ENCODE measurements at places on chromosomes 4 and X. TPM values are rescaled to one million over a fixed set of nuclear protein-coding genes. Genes with fewer than 3 reads are reported as not detected.
A peak's percentile ranks its signal among the peaks of the same experiment; 100 is the strongest.

- no peaks in the 10 kb centered on the region for H3K27me3 ChIP-seq
- no peaks in the 10 kb centered on the region for H3K36me3 ChIP-seq
- no peak overlapping the region for H3K4me3 ChIP-seq
- no peak for DNase-seq
Observed at GRCh38 chrX:97622111-97622510, 738.4 kb downstream of the RPA4 start.

The FAM50A gene
- 41.1 TPM for total RNA-seq

DNA sequence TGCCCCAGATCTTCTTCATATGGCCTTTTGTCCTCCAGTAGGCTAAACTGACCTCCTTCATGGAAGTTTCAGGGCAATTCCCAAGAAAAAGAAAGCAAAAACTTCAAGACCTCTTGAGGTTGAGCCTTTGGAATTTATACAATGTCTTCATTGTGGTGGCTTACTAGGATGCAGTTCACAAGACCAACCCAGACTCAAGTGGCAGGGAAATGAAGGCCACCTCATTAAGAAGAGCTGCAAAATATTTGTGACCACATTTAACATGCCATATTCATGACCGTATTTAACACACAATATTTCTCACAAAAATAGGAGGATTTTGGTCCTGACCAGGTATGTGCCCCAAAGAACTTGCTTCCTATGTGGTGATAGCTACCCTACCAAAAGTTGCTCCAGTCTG is 605.5 kb upstream of the PITX2 start:
- H3K27me3 ChIP-seq: no peaks in the 10 kb centered on the region
- DNase-seq: no peak
- H3K4me3 ChIP-seq: no peak overlapping the region
- H3K36me3 ChIP-seq: no peaks in the 10 kb centered on the region
- H3K27ac ChIP-seq: no peak overlapping the region

- no peak for DNase-seq
- H3K4me3 ChIP-seq: no peak overlapping the region
- no peak overlapping the region for H3K27ac ChIP-seq
- no peaks in the 10 kb centered on the region for H3K36me3 ChIP-seq
- no peaks in the 10 kb centered on the region for H3K4me1 ChIP-seq
Observed at GRCh38 chrX:108811891-108812290, 75.5 kb upstream of the IRS4 start.

GRCh38 chr4:141132709-141133145 is 542 bp downstream of the RNF150 start:
- peaks cover 64% of the 10 kb centered on the region for H3K4me1 ChIP-seq
- H3K27me3 ChIP-seq: peaks cover 28% of the 10 kb centered on the region
- peak overlapping the region; percentile 94 for H3K4me3 ChIP-seq
- H3K36me3 ChIP-seq: no peaks in the 10 kb centered on the region

DNA sequence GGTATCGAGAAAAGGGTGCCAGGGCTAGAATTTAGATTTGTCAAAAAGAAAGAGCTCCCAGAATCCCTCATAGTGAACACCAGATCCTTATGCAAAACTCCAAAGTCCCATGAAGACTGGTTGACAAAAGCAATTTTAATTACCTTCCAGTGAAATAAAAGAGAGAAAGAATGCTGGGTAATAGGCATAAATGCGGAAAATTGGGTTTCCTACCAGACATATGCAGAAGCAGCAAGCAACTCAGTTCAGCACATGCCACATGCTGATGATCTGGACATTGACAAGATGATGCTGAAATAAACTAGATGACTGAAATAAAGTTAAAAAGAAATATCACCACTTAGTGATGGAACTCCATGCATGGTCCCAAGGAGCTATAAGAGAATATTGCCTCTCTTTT is 83.9 kb downstream of the KCNIP4 start:
- no peaks in the 10 kb centered on the region for H3K27me3 ChIP-seq
- no peaks in the 10 kb centered on the region for H3K4me1 ChIP-seq
- DNase-seq: no peak
- no peak overlapping the region for H3K4me3 ChIP-seq
- H3K36me3 ChIP-seq: no peaks in the 10 kb centered on the region

GRCh38 chrX:129115104-129115503 is 408.2 kb downstream of the SMARCA1 start:
- DNase-seq: no peak
- no peak overlapping the region for H3K4me3 ChIP-seq
- no peaks in the 10 kb centered on the region for H3K27me3 ChIP-seq
- H3K4me1 ChIP-seq: no peaks in the 10 kb centered on the region

DNA sequence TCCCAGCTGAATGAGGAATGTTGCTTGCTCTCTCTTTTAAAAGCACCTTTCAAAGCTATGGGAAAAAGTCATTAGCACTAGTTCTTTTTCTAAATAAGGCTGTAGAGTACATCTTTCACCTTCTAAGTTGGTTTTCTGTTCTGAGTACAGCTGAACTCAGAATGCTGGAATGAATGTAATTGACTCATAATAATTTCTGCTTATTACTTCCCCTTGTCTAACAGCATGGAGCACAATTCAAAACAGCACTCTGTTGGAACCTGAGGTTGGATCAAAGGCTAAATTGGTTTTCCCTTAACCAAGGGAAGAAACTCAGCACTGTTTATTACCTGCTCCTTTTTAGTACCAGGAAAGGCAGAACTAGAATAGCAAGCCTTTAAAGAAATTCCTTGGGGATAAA is 33.5 kb upstream of the CYP2U1 start:
- peaks cover 32% of the 10 kb centered on the region for H3K4me1 ChIP-seq
- H3K36me3 ChIP-seq: no peaks in the 10 kb centered on the region
- H3K4me3 ChIP-seq: no peak overlapping the region

The PTPN13 gene
- 3.8 TPM for total RNA-seq

The CDX4 gene
- total RNA-seq: not detected

- H3K27ac ChIP-seq: no peak overlapping the region
- H3K4me3 ChIP-seq: no peak overlapping the region
- H3K36me3 ChIP-seq: no peaks in the 10 kb centered on the region
- no peaks in the 10 kb centered on the region for H3K4me1 ChIP-seq
Observed at GRCh38 chrX:29662759-29663503, 552.4 kb upstream of the MAGEB2 start.

- no peak for DNase-seq
- no peak overlapping the region for H3K4me3 ChIP-seq
- H3K4me1 ChIP-seq: no peaks in the 10 kb centered on the region
- no peak overlapping the region for H3K27ac ChIP-seq
- no peaks in the 10 kb centered on the region for H3K36me3 ChIP-seq
- no peaks in the 10 kb centered on the region for H3K27me3 ChIP-seq
Observed at GRCh38 chrX:17456526-17456925, 81.5 kb downstream of the NHS start.

GRCh38 chrX:119008110-119008744 is 33.8 kb downstream of the LONRF3 start:
- H3K4me1 ChIP-seq: no peaks in the 10 kb centered on the region
- H3K27ac ChIP-seq: no peak overlapping the region
- no peak overlapping the region for H3K4me3 ChIP-seq
- no peak for DNase-seq
- peaks cover 12% of the 10 kb centered on the region for H3K36me3 ChIP-seq
- no peaks in the 10 kb centered on the region for H3K27me3 ChIP-seq

GRCh38 chrX:48940404-48940955 is 16.9 kb downstream of the OTUD5 start:
- H3K27ac ChIP-seq: no peak overlapping the region
- no peaks in the 10 kb centered on the region for H3K36me3 ChIP-seq
- H3K4me1 ChIP-seq: peaks cover 43% of the 10 kb centered on the region

The TREX2 gene
- total RNA-seq: not detected

DNA sequence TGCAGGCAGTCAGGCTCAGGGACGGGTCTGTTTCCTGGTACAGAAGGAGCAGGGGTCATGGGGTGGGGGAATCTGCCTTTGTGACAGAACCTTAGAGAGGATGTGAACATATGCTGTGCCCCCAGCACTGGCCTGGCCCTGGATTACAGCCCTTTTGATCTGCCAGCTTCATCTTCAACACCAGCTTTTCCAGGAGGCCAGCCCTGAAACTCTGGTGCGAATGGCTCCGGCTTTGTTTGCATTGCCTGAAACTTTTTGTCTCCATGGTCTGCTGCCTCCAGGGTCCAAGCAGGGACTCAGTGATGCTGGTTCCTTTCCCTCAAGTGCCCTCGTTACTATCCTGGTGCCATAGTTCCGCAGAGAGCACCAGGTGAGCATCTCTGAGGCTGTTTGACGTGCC is 2.1 kb downstream of the CNGA2 start:
- H3K27me3 ChIP-seq: no peaks in the 10 kb centered on the region
- H3K4me3 ChIP-seq: no peak overlapping the region
- H3K36me3 ChIP-seq: no peaks in the 10 kb centered on the region
- no peak overlapping the region for H3K27ac ChIP-seq
- no peak for DNase-seq
- no peaks in the 10 kb centered on the region for H3K4me1 ChIP-seq

- peak overlapping the region; percentile 78 for H3K4me3 ChIP-seq
- H3K4me1 ChIP-seq: peaks cover 20% of the 10 kb centered on the region
- peak overlapping the region; percentile 79 for H3K27ac ChIP-seq
Observed at GRCh38 chrX:48910926-48911411, 477 bp downstream of the SLC35A2 start.

The ALB gene
- total RNA-seq: not detected

- H3K36me3 ChIP-seq: no peaks in the 10 kb centered on the region
- DNase-seq: no peak
- no peak overlapping the region for H3K4me3 ChIP-seq
Observed at GRCh38 chr4:41181037-41181436, 33.3 kb downstream of the APBB2 start.

The QRFPR gene
- total RNA-seq: 0.25 TPM

DNA sequence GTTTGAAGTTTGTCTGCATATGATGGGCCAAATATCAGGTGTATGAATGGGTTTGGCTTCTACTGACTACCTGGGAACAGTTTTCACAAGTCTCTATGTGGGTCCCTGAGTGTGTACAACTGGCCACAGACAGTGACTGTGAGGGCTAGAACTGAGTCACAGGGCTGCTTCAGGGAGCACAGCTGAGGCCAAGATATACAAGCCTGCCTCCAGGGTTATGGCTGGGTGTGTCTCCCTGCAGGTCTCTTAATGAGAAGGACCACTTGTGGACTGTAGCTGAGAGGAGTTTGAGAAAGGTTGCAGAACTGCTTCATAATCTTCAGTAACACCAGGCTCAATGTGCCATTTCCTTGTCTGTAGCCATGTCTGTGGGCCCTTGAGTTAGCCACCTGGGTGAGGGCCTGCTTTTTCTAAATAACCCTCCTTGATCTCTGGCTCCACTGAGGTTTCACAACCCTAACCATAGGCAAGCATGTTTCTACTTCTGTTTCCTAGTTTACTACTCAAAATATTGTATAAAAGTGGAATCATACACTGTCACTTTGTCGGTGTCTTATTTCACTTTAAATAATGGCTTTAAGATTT is 81.3 kb downstream of the ZNF732 start:
- H3K27me3 ChIP-seq: no peaks in the 10 kb centered on the region
- peaks cover 9% of the 10 kb centered on the region for H3K36me3 ChIP-seq

- DNase-seq: no peak
- H3K4me3 ChIP-seq: no peak overlapping the region
- H3K27me3 ChIP-seq: no peaks in the 10 kb centered on the region
- H3K36me3 ChIP-seq: peaks cover 30% of the 10 kb centered on the region
- H3K27ac ChIP-seq: peak overlapping the region; percentile 27
Observed at GRCh38 chr4:158837527-158838141, 68.8 kb downstream of the FNIP2 start.

DNA sequence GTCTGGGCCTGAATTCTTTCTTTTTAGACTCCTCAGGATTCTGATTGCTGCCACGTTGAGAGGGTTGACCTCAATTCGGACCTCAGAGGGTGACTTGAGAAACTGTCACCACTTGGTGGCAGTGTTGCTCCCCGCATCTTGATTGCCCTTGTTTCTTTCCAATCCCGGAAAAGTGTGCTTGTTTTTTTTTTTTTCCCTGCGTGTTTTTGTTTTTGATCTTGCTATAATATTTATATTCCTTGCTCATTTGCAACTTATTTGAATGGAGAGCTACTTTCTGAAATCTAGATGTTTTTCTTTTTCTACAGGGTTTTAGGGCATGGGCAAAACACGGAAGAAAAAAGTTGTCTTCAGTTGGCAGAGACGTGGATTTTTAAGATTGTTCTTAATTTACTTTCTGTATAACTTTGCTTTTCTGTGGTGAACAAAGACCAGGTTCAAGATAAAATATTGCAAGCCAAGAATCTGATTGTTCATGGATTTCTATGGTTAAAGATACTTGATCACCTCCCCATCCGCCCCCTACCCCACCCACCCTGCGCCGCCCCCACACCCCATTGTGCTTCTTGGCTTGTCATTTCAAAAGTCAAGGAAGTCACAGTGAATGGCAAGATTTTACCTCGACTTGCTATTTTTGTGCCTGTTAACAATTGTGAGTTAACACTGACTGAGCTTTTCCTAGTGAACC is 102.0 kb downstream of the PTTG2 start:
- H3K27me3 ChIP-seq: no peaks in the 10 kb centered on the region
- DNase-seq: peak; percentile 80
- H3K4me1 ChIP-seq: peaks cover 34% of the 10 kb centered on the region
- H3K4me3 ChIP-seq: peak overlapping the region; percentile 51
- H3K27ac ChIP-seq: peak overlapping the region; percentile 75

GRCh38 chrX:46953597-46953996 is 41.4 kb downstream of the JADE3 start:
- H3K27me3 ChIP-seq: no peaks in the 10 kb centered on the region
- peak overlapping the region; percentile 44 for H3K27ac ChIP-seq
- peaks cover 34% of the 10 kb centered on the region for H3K4me1 ChIP-seq
- no peaks in the 10 kb centered on the region for H3K36me3 ChIP-seq

DNA sequence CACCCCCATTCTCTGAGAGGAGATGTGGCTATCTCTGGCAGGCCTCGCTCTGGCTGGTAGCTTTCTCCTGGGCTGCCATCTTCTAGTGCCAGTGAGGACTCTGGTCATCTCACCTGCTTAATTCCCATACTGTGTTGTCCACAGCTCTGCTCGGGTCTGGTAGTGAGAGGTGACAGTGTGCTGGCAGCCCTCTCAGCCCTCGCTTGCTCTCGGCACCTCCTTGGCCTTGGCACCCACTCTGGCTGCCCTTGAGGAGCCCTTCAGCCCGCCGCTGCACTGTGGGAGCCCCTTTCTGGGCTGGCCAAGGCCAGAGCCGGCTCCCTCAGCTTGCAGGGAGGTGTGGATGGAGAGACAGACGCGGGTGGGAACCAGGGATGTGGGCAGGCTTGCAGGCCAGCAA is 52.7 kb downstream of the CPLX1 start:
- H3K4me3 ChIP-seq: peak overlapping the region; percentile 34
- peaks cover 58% of the 10 kb centered on the region for H3K36me3 ChIP-seq
- H3K27me3 ChIP-seq: no peaks in the 10 kb centered on the region
- no peak for DNase-seq
- peaks cover 89% of the 10 kb centered on the region for H3K4me1 ChIP-seq

DNA sequence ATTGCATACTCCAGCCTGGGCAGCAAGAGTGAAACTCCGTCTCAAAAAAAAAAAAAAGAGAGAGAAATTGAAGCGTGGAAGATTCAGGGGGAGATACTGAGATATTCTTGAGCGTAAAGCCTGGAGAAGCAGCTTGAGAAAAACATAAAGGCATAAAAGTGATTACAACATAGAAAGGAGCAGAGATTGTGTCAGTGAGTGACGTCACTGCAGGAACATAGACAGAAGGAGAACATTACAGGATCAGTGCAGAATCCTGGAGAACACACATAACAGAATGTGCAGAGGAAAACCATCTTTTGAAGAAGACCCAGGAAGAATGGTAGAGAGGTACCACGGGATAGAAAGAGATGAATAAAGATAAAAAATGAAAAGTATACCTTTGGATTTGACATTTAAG is 147.0 kb downstream of the APBB2 start:
- H3K36me3 ChIP-seq: no peaks in the 10 kb centered on the region
- no peak overlapping the region for H3K27ac ChIP-seq
- H3K4me1 ChIP-seq: peaks cover 46% of the 10 kb centered on the region
- DNase-seq: no peak
- H3K27me3 ChIP-seq: no peaks in the 10 kb centered on the region
- H3K4me3 ChIP-seq: no peak overlapping the region
